Foreskin fibroblast (primary cell): ENCODE measurements at places on chromosomes 12 and 14.
A peak's percentile ranks its signal among the peaks of the same experiment; 100 is the strongest.

DNA sequence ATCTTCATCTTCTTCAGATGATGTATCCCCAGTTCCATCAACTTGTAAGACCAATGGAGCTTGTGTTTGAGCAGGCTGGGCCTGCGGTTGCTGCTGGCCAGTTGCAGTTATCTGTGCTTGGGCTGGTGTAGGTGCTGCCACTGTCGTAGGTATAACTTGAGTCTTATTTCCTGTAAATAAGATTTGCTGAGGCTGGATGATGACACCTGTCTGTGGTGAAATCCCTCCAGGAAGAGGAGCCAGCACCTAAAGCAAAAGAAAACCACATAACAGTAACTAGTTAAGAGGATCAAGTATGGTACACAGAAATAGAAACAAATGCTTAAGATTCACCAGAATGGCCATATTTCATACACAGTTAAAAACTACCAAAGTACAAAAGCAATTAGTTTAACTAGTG is 28.2 kb downstream of the GTF2A1 start:
- DNase-seq = no peak

DNA sequence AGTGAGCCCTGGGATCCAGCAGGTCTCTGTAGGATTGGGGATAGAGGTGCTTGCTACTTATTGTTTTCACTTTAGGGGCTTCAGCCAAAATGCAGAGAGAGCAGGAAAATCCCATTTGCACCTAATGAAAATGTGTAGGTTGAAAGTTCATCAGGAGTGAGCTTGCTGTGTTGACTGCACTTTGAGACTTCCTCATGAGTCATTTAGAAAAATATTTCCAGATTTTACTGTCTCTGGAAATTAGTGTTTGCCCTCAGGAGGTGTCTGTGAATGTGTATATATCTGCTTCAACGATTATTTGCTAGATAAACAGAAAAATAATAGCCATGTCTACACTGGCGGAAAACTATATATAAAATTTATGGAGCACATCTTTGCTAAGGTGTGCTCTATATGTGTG is 159.3 kb downstream of the CAND1 start:
- peak; percentile 38 for DNase-seq

DNA sequence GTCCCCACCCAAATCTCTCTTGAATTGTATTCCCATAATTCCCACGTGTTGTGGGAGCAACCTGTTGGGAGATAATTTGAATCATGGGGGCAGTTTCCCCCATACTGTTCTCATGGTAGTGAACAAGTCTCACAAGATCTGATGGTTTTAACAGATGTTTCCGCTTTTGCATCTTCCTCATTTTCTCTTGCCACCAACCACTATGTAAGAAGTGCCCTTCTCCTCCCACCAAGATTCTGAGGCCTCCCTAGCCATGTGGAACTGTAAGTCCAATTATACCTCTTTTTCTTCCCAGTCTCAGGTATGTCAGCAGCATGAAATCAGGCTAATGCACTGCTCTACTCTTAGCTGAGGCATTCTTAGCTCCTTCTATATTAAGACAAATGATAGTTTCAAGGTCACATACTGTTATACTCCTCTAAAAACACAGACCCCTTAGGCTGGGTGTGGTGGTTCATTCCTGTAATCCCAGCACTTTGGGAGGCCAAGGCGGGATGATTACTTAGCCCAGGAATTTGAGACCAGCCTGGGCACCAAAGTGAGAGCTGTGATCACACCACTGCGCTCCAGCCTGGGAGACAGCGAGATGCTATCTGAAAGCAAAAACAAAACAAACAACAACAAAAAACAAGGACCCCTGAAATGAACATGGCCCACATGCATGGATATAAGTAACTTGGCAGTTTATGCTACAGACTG is 3.6 kb downstream of the SCAF11 start:
- no peak for DNase-seq

GRCh38 chr14:88750945-88751344 is 41.8 kb downstream of the EML5 start:
- no peak for DNase-seq

GRCh38 chr12:121926874-121927706 is 8.7 kb downstream of the CFAP251 start:
- no peak for DNase-seq

DNA sequence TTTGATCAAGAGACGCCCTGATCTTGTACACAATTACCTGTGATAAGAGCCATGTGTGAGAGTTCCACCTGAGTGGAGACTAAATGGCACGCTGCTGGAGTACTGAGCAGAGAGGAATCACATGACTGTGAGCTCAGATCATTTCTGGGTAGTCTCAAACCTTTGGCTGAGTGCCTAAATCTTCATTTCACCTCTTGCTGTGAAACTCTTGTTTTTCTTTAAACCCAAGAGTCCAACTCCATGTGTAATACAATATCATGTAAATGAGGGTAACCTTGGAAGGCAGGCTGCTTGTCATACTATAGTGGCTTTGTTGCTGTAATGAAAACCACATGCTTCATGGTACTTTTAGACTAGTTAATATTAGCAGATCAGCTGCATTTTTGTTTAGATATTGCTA is 156.9 kb downstream of the CAND1 start:
- DNase-seq = peak; percentile 78

GRCh38 chr12:20463913-20464524 is 95.7 kb downstream of the PDE3A start:
- DNase-seq = peak; percentile 50

- peak; percentile 5 for DNase-seq
Observed at GRCh38 chr12:28237423-28237822, 47.2 kb downstream of the CCDC91 start.

GRCh38 chr12:78385541-78385940 is 479.0 kb upstream of the SYT1 start:
- DNase-seq = peak; percentile 74

DNA sequence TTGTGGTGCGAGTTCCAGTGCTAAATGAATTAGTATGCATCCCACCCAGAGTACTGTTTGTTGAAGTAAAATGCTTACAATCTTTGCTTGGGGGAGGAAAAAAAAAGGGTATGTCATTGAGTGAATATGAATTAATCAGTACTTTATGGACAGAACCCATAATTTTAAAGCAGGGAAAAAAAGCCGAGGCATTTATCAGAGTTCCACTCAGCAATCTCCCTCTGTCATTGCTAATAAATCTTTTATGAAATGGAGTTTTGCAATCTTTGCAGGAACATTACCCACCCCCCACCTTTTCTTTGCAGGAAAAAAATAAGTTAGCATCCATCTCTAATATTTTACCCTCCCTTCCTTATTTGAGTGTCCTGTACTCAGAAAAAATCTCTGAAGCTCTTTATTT is 127.9 kb upstream of the TMPO start:
- no peak for DNase-seq
